ENCODE measurements at places on chromosomes 13 and 19. TPM values are rescaled to one million over a fixed set of nuclear protein-coding genes. Genes with fewer than 3 reads are reported as not detected.

Gene SULT2A1
- not detected for total RNA-seq

Gene STOML3
- total RNA-seq = not detected

Gene ZNF714
- total RNA-seq = 3.0 TPM

Gene DENND1C
- 0.81 TPM for total RNA-seq

Gene TSC22D1
- 34.7 TPM for total RNA-seq

Gene UBL3
- 9.6 TPM for total RNA-seq

Gene PPP6R1
- total RNA-seq = 70.4 TPM

Gene NALCN
- 1.3 TPM for total RNA-seq

Gene PLD3
- 235 TPM for total RNA-seq

Gene NUP58
- 87.3 TPM for total RNA-seq

Gene ZNF91
- total RNA-seq = 21.8 TPM

Gene MCEMP1
- not detected for total RNA-seq

Gene PRR22
- 0.51 TPM for total RNA-seq

Gene KANK2
- 132 TPM for total RNA-seq

Gene SHFL
- total RNA-seq = 21.2 TPM

Gene LGALS4
- not detected for total RNA-seq

Gene CYP2A7
- total RNA-seq = not detected

Gene IL12RB1
- not detected for total RNA-seq

Gene POLR2I
- 123 TPM for total RNA-seq

Gene FCER2
- total RNA-seq = not detected

Gene B3GNT3
- 0.13 TPM for total RNA-seq

Gene CEBPA
- total RNA-seq = 0.16 TPM

Gene ZNF93
- 4.3 TPM for total RNA-seq

Gene ANGPTL8
- not detected for total RNA-seq

Gene SIGLEC5
- not detected for total RNA-seq

Gene SIGLEC12
- not detected for total RNA-seq

Gene CLEC4G
- total RNA-seq = not detected

Gene PSG6
- not detected for total RNA-seq

Gene CGB1
- total RNA-seq = 3.7 TPM

Gene SGCG
- total RNA-seq = 0.16 TPM

Gene TMEM238
- 3.3 TPM for total RNA-seq

Gene CEACAM16
- total RNA-seq = not detected

Gene CACNA1A
- total RNA-seq = 0.25 TPM

Gene ZNF600
- total RNA-seq = 3.9 TPM
